ENCODE measurements at places on chromosomes 7 and 10.

- DNase-seq: no peak
Observed at GRCh38 chr7:24715661-24716479, 41.4 kb downstream of the GSDME start.

- DNase-seq: no peak
Observed at GRCh38 chr7:17014686-17015085, 132.9 kb upstream of the AGR3 start.

DNA sequence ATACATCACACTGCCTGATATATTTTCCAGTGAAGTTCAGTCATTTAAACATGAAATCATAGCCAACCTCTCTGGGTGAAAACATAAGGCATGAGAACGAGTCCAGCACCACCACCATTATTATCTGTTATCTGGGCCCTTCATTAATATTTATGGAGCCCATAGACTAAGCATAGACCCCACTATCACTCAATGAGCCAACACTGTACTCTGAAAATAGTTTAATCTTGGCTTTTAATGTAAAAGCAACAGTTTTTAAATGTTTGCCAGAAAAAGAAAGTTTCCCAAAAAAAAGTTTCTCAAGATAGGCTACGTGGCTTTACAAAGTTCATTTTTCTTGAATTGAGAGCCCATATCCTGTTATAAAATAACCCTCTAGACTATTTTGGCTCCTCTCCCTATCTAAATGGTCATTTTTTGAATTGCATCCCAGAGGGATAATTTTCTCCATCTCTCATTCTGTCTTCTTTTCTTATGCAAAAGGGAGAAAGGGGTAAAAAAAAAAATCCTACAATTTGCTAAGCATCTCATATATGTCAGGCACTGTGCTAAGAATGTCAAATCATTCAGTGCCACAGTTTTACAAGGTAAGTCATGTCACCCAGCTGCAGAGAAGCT lies 66.1 kb downstream of the FZD1 start:
- DNase-seq: no peak

DNA sequence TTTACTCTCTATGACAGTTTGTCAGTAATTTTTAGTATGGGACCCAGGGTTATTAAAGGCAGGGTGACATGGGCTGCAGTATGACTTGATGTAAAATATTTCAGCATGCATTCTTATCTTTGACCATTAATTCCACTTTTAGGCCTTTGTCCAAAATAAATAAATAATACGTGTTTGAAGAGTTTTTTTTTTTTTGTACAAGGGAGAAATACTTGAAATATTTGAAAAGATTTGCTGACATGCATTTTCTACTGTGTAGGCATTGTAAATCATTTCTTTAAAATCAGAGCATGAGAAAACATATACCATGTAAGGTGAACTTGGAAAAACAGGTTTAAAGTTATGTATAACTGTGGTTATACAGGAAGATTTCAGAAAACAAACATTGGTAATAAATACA lies 23.5 kb downstream of the NRG3 start:
- no peak for DNase-seq
